GM23248 (cell line): ENCODE measurements at places on chromosomes 13 and 19. TPM values are rescaled to one million over a fixed set of nuclear protein-coding genes. Genes with fewer than 3 reads are reported as not detected.

DNA sequence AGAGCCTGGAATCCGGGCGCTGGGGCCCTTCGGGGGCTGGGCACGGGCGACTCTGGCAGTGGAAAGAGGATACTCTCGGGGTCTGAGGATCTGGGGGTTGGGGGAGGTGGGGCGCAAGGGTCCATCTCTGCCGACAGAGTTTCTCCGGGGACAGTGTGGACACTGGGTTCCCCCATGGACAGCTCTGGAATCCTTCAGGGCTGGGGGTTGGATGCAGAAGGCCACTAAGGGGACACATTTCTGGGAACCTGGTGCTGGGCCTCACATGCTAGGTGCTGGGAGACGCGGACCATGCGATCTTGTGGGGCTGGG, 2.3 kb downstream of the TGFBR3L start:
- no peak for DNase-seq

GRCh38 chr13:113902481-113902880, 38.6 kb upstream of the GAS6 start:
- peak; percentile 7 for DNase-seq

DNA sequence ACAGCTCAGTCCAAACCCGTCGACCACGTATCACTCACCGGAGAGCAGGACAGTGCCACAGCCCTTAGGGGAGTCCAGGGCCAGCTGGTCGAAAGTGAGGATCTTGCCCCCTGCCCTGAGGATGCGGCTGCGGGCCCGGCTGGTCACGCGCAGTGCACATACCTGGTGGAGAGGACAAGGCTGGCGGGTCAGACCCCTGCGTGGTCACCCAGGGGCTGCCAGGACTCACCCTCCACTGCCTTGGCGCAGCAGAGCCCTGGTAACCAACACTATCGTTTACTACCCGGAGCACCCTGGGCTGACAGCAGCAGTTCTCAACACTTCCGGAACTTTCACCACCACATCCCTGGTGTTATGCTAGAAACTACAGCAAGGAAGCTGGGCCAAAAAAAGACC, 1.2 kb upstream of the FAM83E start:
- no peak for DNase-seq

DNA sequence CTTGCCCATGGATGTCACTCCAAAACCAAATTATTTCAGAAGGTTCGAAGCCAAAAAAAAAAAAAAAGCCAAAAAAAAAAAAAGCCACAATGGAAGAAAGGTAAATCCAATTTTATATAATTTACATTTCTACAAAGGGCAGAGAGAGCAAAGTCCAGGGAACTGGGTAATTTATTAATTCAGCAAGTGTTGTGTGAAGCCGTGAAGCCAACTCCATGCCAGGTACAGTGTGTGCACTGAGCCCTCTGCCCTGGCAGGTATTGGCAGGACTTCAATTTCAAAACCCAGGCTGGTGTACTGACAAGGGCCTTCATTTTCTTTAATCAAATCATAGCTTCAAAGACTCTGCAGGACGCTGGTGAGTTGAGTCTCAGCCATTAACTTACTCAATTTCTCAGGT, 5.5 kb upstream of the RFPL4A start:
- no peak for DNase-seq

- no peak for DNase-seq
These were observed 23.2 kb downstream of the ANKRD27 start for GRCh38 chr19:32651729-32652140.

GRCh38 chr13:45768656-45769479, 66.7 kb downstream of the CBY2 start:
- DNase-seq: no peak

DNA sequence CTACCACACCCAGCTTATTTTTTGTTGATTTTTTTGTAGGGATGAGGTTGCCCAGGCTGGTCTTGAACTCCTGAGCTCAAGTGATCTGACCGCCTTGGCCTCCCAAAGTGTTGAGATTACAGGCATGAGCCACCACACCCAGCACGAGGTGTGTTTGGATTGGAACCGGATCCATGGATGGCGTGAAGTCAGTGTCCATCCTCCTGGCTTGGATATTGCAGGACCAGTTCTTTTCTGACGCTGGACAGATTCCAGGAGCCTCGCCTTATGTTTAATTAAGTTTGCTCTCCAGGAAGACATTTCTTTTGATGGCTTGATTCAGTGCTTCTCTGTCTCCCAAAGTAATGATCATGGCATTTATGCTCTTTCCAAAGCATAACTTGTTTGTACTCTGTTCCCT, 14.4 kb upstream of the RFXAP start:
- no peak for DNase-seq

DNA sequence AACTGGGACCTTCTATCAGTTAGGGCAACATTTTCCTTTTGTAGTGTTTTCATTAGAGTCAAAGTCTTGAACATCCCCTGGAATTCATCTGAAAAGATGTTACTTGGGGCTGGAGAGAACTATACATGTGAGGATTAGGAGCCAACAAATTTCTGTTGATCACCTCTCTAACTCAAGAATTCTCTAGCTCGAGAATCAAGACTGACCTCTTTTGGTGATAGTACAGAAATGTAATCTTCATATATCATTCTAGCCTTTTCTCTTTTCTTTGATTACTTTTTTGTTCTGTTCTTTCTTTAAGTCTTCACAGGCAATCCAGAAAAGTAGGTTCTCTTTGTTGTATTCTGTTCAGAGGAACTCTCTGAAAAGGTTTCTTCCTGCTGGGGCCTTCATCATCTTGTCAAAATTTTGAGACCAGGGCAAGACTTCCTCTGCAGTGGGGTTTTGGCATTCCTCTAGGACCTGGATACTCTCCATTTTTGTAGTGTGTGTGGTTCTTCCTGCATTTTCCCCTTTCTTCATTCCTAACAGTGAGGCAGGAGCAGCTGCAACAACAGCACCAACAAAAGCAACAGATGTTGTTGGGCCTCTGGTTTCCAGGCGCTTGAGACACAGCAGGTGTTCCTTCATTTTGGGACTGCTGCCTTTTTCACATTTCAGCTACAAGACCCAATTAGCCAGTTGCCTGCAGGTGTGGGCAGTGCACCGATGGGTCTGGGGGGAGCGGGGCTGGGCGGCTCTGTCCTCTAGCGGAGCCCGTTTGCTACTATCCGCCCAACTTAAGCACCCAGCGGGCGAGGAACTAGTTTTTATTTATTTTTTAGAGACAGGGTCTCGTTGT, 26.2 kb downstream of the ELF1 start:
- no peak for DNase-seq

DNA sequence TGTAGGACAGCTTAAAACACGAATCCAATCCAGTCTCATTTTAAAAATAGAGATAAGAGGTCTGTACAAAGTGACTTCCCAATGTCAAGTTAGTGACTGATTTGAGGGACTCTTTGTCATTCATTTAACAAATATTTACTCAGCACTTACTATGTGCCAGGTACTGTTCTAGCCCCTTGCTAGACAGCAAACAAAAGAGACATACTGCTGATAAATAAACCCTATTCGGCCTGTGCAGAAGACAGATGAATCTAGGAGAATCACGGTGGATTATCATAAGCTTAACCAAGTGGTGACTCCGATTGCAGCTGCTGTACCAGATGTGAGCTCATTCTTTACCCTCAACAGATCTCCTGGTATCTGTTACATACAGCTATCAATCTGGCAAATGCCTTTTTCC, 6.4 kb upstream of the ELF1 start:
- DNase-seq: no peak

GRCh38 chr13:48255090-48255489, 22.1 kb downstream of the ITM2B start:
- DNase-seq: no peak

DNA sequence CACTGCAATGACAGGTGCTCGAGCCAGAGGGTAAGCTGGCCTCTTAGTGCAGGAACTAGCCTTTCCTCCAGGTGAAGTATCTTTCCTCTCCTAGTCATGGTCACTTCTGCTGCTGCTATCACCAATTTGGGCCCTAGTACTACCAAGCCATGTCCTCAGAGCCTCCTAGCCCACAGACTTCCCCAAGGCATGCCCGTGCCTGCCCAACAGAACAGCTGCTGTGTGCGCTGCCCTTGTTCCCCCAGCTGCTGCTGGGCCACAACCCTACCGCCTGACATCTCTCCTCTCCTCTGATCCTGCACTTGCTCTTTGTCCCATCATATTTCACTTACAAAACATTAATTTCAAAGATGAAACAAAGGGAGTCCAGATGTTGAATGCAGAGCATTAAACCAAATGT, 168.5 kb upstream of the FREM2 start:
- no peak for DNase-seq

GRCh38 chr13:38854226-38854625, 136.4 kb downstream of the STOML3 start:
- DNase-seq: no peak

- DNase-seq: no peak
These were observed 43.6 kb downstream of the LYL1 start for GRCh38 chr19:13058951-13059660.

DNA sequence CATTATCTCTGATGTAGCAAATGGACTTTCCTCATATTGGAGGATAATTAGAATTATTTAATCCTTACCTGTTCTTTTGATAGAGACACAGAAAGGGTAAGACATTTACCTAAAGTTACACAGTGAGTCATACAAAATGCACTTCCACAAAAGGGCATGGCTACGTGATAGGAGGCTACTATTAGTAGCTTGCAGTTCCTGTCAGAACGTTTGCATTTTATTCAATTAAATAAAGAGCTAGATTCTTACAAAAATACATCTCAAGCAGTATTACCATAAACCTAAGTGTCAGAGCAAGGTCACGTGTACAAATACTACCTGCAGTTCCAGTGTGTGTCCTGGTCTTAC, 120.6 kb downstream of the ESD start:
- no peak for DNase-seq

DNA sequence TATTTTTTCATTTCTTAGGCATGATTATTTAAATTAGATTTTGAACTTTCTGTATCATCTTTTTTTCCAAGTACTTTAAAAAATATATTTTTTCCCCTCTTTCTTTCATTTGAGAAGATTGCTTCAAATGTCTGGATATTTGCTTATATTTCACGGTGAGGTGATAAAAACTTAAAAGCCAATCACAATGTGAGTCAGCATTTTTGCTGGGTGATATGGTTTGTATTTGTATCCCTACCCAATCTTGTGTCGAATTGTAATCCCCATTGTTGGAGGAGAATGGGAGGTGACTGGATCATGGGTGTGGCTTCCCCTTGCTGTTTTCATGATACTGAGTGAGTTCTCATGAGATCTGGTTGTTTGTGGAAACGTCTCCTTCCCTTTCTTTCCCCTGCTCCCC, 320.5 kb downstream of the OXGR1 start:
- no peak for DNase-seq

GRCh38 chr13:39540929-39541605, 61.9 kb downstream of the LHFPL6 start:
- no peak for DNase-seq

DNA sequence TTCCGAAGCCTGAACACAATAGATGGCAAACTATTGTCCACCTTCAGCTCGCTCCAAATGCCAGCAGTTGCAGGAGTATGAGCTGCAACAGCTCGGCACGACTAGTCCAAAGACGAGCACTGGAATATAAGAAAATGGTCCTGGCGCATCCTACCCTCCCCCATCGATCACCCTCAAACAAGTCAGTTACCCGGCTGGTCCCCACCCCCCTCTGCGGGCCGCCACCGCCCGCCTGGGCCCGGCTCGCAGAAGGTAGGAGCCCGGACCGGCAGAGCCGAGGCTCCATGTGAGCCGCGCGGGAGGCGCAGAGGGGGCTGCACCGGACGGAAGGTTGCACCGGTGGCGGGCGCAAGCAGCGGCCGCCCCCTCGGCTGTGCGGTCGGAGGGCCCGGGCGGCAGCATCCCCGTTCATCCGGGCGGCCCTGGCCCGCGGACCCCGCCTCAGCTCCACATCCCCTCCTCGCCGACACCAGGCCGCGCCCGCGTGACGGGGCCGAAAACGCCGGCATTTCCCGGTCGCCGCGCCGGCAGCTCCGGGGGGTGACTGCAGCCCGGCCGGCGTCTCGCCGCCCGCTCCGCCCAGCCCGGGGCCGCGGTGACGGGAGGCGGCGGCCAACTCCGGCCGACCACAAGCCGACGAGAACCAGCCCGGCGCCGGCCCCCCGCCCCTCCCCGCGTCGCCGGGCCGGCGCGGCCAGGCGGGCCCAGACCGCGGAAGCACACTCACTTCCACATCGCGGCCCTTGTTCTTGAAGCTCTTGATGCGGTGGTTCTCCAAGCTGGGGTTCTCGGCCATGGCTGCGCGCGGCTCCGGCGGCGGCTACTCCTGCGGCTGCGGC, 552 bp downstream of the KPNA3 start:
- peak; percentile 70 for DNase-seq

DNA sequence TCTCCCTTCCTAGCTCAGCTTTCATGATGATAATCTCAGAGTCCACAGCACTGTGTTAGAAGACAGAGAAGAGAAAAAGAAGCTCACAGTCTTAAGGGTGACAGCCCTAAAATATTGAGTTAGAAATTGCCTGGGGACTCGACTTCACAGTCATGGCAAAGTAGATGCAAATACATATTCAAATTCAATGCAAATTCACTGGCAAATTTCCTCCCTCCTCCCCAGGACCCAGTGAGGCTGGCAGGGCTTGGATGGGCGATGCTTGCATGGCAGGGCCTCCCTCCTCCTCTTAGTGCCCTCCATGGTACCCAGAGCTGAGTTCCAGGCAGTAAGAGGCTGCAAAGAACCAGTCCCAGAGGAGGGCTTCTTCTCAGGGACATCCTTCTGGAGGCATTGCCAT, 115.6 kb upstream of the UQCRFS1 start:
- DNase-seq: no peak

- peak; percentile 10 for DNase-seq
These were observed 297.1 kb downstream of the COG6 start for GRCh38 chr13:39952249-39953233.

GRCh38 chr13:36029166-36029565, 102.0 kb downstream of the DCLK1 start:
- DNase-seq: peak; percentile 14

GRCh38 chr19:14379294-14380065, 1.8 kb upstream of the ADGRE5 start:
- no peak for DNase-seq

GRCh38 chr13:57353831-57354230, 186.8 kb downstream of the PRR20E start:
- no peak for DNase-seq

DNA sequence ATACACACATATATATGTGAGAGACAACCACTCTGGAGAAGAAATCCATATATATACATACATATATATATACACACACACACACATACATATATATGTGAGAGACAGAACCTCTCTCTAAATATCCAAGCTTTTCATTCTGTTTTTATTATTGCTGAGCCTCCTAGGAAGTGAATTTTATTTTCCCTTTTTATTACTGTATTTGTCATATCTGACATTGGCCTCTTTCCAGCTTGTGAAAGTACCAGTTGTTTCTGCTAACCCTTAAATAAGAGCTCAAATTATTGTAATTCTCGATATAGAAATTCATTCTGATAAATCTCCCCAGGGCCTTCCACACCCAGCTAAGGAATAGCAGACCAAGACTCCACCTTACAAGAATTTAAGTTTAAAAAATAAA, 81.0 kb downstream of the NUFIP1 start:
- DNase-seq: peak; percentile 33

ZFR2 gene
- not detected in 2 replicates for total RNA-seq

TNPO2 gene
- 30.9 and 34.3 TPM in 2 replicates for total RNA-seq

ZNF667 gene
- total RNA-seq: 5.3 and 5.6 TPM in 2 replicates

TBXA2R gene
- total RNA-seq: 0.76 TPM in 1 of 2 replicates, not detected in the other

SSC5D gene
- 12.6 and 14.4 TPM in 2 replicates for total RNA-seq

GPR12 gene
- not detected in 2 replicates for total RNA-seq

C19orf85 gene
- total RNA-seq: not detected in 2 replicates

RASAL3 gene
- total RNA-seq: not detected in 2 replicates
